Left cardiac atrium (tissue), 4 donors: ENCODE measurements at places on chromosomes 16 and 17. TPM values are rescaled to one million over a fixed set of nuclear protein-coding genes. Genes with fewer than 3 reads are reported as not detected.

The DRC3 gene
- total RNA-seq = 1.4 TPM

The NPTX1 gene
- total RNA-seq = not detected

The CRK gene
- 37.0 TPM for total RNA-seq

The CCDC154 gene
- 0.68 TPM for total RNA-seq

The ATP2A3 gene
- total RNA-seq = 8.6 TPM

The VWA3A gene
- total RNA-seq = not detected

The TP53TG3F gene
- not detected for total RNA-seq

The GIT1 gene
- 30.8 TPM for total RNA-seq

The CFAP97D1 gene
- total RNA-seq = not detected

The ATP2A1 gene
- total RNA-seq = 0.27 TPM

The DOC2B gene
- 6.8 TPM for total RNA-seq

The ABCC12 gene
- total RNA-seq = not detected

The FA2H gene
- total RNA-seq = 0.31 TPM

The PAGR1 gene
- total RNA-seq = 15.1 TPM

The IL17C gene
- not detected for total RNA-seq

The C1QTNF1 gene
- total RNA-seq = 765 TPM

The KRT25 gene
- total RNA-seq = not detected

The CNGB1 gene
- total RNA-seq = not detected

The FOXC2 gene
- total RNA-seq = 1.9 TPM

The RAB40C gene
- total RNA-seq = 13.5 TPM

The C16orf92 gene
- not detected for total RNA-seq

The HOXB9 gene
- total RNA-seq = not detected

The NPIPA5 gene
- total RNA-seq = 9.5 TPM

The AURKB gene
- 1.5 TPM for total RNA-seq

The SLC38A8 gene
- total RNA-seq = not detected

The GNG13 gene
- not detected for total RNA-seq

The MGAT5B gene
- total RNA-seq = 0.15 TPM

The SLC6A2 gene
- not detected for total RNA-seq
